GM23338 (cell line): ENCODE measurements at places on chromosomes 2 and 18. TPM values are rescaled to one million over a fixed set of nuclear protein-coding genes. Genes with fewer than 3 reads are reported as not detected.

- H3K36me3 ChIP-seq, result no peaks in the 10 kb centered on the region
- no peak overlapping the region for H3K4me3 ChIP-seq
- peaks cover 3% of the 10 kb centered on the region; the same call in 1 of the 2 replicates for H3K4me1 ChIP-seq
- no peaks in the 10 kb centered on the region for H3K27me3 ChIP-seq
- no peak overlapping the region for H3K27ac ChIP-seq
Observed at GRCh38 chr2:29615183-29615582, 306.2 kb downstream of the ALK start.

Gene HK2
- 54.7 and 56.0 TPM in 2 replicates for total RNA-seq

- no peak overlapping the region for H3K4me3 ChIP-seq
- no peak for DNase-seq
- H3K27ac ChIP-seq, result no peak overlapping the region
- no peaks in the 10 kb centered on the region; the same call in 1 of the 2 replicates for H3K4me1 ChIP-seq
Observed at GRCh38 chr2:122194546-122194945, 439.1 kb downstream of the TSN start.

- no peak overlapping the region for H3K27ac ChIP-seq
- no peaks in the 10 kb centered on the region for H3K4me1 ChIP-seq
- H3K4me3 ChIP-seq, result no peak overlapping the region
- H3K36me3 ChIP-seq, result no peaks in the 10 kb centered on the region
Observed at GRCh38 chr2:112187805-112188596, 49.8 kb downstream of the FBLN7 start.

DNA sequence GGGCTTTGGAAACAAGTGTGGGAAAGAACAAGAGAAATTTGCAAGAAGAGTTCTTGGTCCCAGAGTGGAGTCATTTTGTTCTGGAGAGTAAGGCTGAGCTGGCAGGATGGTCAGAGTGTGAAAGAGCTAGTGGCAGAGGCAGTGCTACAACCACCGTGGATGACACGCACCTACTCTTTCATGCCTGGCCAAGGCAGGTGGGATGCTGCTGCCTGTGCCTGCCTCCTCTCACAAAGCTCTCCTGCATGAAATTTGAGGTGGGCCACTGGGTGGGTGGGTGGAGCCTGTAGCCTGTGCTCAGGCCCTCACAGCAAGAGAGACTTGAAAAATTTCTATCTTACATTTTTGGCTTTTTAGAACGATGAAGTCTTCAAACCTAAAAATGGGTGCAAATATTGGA, 9.4 kb upstream of the INO80C start:
- no peaks in the 10 kb centered on the region for H3K4me1 ChIP-seq
- H3K27ac ChIP-seq, result no peak overlapping the region
- no peak overlapping the region for H3K4me3 ChIP-seq
- no peaks in the 10 kb centered on the region for H3K27me3 ChIP-seq

DNA sequence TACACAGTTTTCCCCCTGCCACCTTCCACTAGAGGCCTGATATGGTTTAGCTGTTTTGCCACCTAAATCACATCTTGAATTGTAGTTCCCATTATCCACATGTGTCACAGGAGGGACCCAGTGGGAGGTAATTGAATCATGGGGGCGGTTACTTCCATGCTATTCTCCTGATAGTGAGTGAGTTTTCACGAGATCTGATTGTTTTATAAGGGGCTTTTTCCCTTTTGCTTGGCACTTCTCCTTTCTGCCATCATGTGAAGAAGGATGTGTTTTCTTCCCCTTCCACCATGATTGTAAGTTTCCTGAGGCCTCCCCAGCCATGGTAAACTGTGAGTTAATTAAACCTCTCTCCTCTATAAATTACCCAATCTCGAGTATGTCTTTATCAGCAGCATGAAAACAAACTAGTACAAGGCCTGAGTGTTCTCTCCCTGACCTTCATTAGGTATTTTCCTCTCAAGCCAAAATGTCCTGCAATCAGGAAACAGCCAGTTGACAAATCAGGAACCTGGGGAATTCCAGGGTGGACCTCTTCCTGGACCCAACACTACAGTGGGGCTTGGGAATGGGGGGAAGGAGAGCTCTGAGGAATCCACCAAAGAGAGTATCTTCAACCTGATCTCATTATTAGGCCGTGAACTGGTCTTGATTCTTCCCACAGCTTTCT, 129.9 kb downstream of the TXNL1 start:
- no peak overlapping the region for H3K27ac ChIP-seq
- DNase-seq, result no peak
- H3K4me1 ChIP-seq, result peaks cover 14% of the 10 kb centered on the region; the same call in 1 of the 2 replicates

DNA sequence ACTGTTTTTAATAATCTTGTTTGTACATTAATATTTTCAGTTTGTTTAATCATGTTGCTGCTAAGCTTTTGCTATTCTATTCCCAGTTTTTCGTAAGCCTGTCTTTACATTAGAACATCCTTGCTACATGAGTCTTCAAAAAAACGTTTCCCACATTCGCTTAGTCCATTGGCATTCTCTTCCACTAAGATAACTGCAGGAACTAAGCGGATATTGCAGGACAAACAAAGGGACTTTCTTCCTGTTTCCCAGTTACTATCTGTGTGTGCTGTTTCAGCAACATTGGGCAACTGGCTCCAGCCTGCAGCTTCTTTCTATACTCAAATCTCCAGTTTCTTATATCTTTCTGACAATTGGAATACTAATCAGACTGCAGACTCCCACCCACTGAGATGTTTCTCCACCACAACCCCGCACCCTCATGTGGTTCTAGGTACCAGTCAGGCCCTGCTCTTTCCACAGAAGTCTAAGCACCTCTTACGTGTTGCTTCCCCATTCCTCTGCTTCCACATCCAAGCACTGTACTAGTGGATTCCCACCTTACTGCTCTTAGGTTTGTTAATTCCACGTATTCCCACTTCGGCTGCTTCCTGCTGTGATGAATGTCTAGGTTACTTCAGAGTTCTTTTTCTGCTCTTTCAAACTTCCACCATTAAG, 420.3 kb downstream of the LRRTM4 start:
- H3K4me3 ChIP-seq, result no peak overlapping the region
- DNase-seq, result no peak
- H3K36me3 ChIP-seq, result peaks cover 11% of the 10 kb centered on the region; the same call in 1 of the 2 replicates
- peaks cover 8% of the 10 kb centered on the region for H3K4me1 ChIP-seq
- no peaks in the 10 kb centered on the region for H3K27me3 ChIP-seq

Gene LYPD6B
- 1.7 and 3.1 TPM in 2 replicates for total RNA-seq

DNA sequence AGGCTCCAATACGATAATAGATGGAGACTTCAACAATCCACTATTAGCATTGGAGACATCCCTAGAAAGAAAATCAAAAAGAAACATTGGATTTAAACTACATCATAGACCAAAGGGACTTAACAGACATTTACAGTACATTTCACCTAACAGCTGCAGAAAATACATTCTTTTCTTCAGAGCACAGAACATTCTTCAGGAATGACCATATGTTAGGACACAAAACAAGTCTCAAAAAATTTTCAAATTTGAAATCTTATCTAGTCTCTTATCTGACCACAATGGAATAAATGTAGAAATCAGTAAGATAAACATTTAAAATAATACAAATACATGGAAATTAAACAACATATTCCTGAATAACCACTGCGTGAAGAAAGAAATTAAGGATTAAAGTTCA, 68.7 kb downstream of the STRADB start:
- H3K27me3 ChIP-seq, result no peaks in the 10 kb centered on the region
- DNase-seq, result no peak
- H3K4me1 ChIP-seq, result no peaks in the 10 kb centered on the region
- no peak overlapping the region for H3K27ac ChIP-seq

DNA sequence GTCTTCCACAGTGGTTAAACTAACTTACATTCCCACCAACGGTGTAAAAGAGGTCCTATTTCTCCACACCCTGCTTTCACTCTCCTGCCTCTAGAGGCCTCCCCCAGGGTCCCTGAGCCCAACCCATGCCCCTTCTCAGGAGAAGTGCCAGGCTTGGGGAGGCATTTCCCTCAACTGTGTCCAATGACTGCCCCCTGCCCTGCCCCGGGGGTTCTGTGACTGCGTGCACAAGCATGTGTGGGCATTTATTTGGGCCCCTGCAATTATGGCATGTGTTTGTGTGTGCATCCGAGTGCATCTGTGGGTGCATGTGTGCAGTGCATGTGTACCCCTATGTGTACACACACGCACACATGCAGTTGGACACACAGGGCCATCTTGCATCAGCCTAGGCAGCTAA, 57.3 kb downstream of the INHBB start:
- H3K36me3 ChIP-seq, result no peaks in the 10 kb centered on the region
- no peak overlapping the region for H3K27ac ChIP-seq
- no peak overlapping the region for H3K4me3 ChIP-seq
- DNase-seq, result no peak
- H3K27me3 ChIP-seq, result no peaks in the 10 kb centered on the region

DNA sequence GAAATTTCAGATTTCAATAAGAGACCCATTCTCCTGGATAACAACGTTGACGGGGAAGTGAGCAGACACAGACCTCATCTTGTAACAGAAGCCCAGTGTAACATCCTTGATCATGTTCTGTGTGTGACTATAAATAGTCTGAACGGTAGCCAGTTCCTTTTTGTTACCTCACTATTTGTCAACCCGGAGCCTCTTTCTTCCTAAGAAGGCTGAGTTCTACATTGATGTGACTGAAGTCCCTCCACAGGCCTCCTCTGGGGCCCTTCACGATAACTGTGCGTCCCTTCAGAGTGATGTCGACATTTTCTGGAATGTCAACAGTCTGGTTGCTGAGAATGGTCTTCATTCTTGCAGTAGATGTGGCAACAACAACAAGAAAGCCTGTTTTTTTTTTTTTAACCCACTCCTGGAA, 6.3 kb upstream of the PLEKHM3 start:
- no peak for DNase-seq
- no peak overlapping the region for H3K4me3 ChIP-seq
- H3K27me3 ChIP-seq, result no peaks in the 10 kb centered on the region

Gene REEP1
- 1.6 and 4.5 TPM in 2 replicates for total RNA-seq

Gene STPG4
- 0.28 TPM in 1 of 2 replicates, not detected in the other for total RNA-seq

DNA sequence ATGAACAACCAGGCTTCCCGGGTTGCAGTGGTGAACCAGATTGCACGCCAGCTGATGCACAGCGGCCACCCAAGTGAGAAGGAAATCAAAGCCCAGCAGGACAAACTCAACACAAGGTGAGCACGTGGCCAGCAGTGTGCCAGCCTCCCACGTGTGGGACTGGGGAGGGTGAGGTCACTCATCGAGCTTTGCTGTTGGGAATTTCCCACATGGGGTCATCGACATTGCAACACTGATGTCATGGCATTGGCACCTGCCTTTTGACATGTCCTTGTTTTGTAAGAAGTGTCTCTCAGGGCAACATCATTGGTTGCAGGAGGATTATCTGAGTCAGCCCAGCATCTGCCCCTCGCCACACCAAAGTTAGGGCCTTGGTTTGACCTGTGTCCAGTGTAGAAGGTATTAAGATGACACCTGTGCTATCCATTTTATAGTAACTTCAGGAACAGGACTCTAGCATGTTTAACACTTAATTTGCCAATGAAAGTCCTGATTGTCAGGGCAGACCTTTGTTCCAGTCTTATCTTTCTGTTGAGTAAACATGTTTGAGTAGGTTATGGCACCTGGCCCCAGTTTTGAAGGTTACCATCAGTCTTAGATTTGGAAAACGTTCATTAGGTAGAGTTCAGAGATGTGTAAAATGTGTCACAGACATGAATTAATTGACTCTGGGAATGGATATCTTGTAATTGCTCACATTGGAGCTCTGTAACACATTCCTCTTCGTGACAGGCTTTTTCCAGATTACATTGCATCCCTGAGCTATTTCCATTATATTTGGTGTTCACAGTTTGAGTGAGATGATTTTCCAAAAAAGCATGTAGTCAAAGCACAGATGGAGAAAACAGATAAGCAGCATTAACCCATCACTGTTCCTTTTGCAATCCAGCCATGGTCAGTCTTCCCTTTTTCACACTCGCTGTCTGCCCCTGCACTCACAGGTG, 93.3 kb upstream of the EML6 start:
- DNase-seq, result no peak
- H3K27me3 ChIP-seq, result no peaks in the 10 kb centered on the region
- H3K4me1 ChIP-seq, result peaks cover 5% of the 10 kb centered on the region
- H3K4me3 ChIP-seq, result no peak overlapping the region
- H3K36me3 ChIP-seq, result peaks cover 53% of the 10 kb centered on the region
- H3K27ac ChIP-seq, result no peak overlapping the region

Gene TRIM43
- total RNA-seq, result 0.23 and 0.59 TPM in 2 replicates

- no peaks in the 10 kb centered on the region for H3K27me3 ChIP-seq
- H3K27ac ChIP-seq, result no peak overlapping the region
- no peaks in the 10 kb centered on the region for H3K36me3 ChIP-seq
- H3K4me3 ChIP-seq, result no peak overlapping the region
- no peak for DNase-seq
Observed at GRCh38 chr2:123036300-123036699, 988.8 kb upstream of the CNTNAP5 start.

DNA sequence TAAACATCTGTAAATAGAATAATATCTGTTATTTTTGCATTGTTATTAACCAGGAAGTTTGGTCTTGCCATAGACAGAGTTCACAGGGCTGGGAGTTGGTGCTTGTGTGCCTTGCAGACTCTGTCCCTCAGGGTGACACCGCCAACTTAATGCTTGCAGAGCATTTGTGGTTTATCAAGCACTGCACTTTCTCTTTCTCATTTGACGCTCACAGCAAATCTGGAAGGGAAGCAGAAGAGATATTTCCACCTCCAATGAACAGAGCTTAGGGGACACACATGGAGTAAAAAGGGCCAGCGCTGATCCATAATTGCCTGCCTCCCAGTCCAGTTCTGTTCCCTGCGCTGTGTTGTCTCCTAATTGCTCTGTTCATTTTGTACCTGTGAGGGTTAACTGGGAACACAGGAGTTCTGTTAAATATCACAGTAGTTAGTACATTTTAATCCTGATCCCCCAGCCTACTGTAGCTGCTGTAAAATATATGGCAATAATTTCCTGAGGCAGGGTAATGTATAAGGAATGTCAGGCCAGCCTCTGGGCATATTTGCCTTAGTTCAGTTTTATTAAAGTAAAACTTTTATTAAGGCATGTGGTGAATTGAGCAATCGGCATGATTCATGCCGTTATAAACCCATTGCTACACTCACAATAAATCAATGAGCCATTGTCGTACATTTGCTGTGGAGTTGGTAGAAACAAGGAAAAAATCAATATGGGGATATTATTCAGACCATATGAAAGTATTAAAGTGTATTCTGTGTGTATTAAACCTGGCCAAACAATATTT, 182.5 kb upstream of the OSR1 start:
- H3K27ac ChIP-seq, result no peak overlapping the region
- no peaks in the 10 kb centered on the region for H3K4me1 ChIP-seq
- H3K36me3 ChIP-seq, result no peaks in the 10 kb centered on the region
- H3K27me3 ChIP-seq, result no peaks in the 10 kb centered on the region
- DNase-seq, result no peak

DNA sequence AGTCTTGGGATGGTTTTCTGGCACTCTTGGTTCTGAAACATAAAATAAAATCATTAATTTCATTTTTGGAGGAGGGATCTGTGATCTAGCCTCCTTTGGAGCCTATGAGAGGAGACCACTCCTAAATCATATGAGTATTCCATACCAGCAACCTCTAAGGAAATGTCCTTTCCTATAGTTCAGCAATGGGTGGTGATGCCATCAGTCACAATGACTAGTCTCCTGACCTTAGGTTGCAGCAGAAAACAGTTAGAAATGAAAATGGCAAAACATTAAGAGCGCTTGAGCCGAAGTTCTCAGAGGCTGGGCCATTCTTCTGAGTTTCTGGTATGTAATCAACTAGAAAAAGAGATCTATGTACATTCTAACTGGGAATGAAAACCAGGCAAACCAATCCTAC, 56.5 kb downstream of the TMEM247 start:
- H3K27ac ChIP-seq, result no peak overlapping the region
- no peak overlapping the region for H3K4me3 ChIP-seq
- no peaks in the 10 kb centered on the region for H3K36me3 ChIP-seq

GRCh38 chr2:43139996-43140621, 86.3 kb downstream of the ZFP36L2 start:
- H3K27ac ChIP-seq, result no peak overlapping the region
- no peak overlapping the region for H3K4me3 ChIP-seq
- no peak for DNase-seq
- no peaks in the 10 kb centered on the region for H3K36me3 ChIP-seq
- H3K4me1 ChIP-seq, result peaks cover 20% of the 10 kb centered on the region
- H3K27me3 ChIP-seq, result no peaks in the 10 kb centered on the region
